ENCODE measurements at places on chromosomes 11 and 22.

- DNase-seq, result no peak
Observed at GRCh38 chr11:128928400-128928799, 14.3 kb downstream of the TP53AIP1 start.

DNA sequence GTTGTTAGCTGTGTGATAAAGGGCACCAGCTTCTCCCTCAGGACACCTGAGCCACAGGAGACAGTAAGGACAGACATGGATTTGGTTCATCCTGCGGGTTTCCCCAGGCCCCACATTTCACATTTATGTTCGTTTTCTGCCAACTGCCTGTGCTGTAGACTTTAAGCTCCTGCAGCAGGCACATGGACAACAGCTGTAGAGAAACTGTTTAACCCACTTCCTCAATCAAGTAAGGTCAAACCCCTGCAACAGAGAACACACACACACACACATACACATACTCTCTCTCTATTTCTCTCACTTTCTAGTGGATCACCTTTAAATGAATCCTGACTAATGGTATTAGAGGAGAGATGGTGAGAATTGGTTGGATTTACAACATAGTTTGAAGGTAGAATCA is 90.7 kb downstream of the C11orf87 start:
- DNase-seq, result no peak

DNA sequence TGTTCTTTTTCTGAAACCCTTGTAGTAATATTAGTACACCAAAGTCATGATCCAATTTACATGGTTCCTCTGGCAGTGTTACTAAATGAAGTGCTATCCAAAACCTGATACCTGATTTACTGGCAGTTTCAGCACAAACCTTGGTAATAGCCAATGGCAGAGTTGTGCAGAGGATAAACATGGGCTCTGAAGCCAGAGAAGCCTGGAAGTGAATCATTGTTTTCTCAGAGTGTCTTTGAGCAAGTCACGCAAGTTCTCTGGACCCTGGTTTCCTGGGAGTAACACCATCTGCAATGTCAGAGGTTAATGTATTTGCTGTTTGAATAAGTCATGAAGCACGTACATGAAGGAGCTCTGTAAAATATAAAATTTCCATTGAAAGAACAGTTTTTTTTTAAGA is 222.3 kb upstream of the NARS2 start:
- DNase-seq, result peak; percentile 27

- DNase-seq, result no peak
Observed at GRCh38 chr11:86724137-86724536, 51.7 kb upstream of the ME3 start.

GRCh38 chr22:38088629-38089473 is 4.9 kb upstream of the SLC16A8 start:
- no peak for DNase-seq

GRCh38 chr22:35852076-35852475 is 134.4 kb downstream of the APOL5 start:
- DNase-seq, result no peak

GRCh38 chr11:124865902-124866851 is 945 bp downstream of the ROBO3 start:
- peak; percentile 59 for DNase-seq

GRCh38 chr22:39318507-39319283 is 728 bp downstream of the RPL3 start:
- DNase-seq, result peak; percentile 42

DNA sequence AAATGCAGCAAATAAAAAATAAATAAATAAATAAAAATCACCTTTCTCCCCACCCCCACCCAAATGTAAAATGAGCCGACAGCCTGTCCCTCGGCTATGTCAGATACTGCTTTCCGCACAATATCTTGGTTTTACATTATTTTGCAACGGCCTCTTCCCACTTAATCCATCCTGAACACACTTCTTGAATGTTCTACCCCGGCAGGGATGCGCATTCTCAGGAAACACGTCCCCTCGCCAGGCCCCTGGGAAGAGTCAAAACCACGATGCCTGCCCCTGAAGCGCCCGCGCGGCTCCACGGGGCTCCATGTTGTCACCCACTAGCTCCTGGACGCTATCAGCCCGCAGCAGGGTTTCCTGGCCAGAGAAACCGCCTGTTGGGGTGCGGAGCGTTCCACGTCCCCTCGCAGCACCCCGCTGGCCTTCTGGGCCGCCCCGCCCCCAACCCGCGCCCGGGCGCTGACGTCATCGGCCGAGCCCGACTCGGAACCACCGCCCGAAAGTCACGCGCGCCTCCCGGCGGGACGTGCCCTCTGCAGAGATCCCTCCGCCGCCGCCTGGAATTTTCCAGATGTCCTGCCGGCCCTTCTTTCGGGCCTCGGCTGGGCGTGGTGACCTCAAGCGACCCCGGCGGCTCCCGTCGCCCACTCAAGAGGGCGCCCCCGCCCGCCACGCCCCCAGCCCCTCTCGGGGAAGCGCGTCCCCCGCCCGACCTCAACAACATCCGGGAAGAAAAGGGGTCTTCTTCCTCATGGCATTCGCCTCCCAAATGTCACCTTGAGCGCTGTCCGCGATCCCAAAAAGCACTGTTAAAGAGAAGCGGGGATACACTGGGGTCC is 585 bp upstream of the NEAT1 start:
- DNase-seq, result peak; percentile 78

DNA sequence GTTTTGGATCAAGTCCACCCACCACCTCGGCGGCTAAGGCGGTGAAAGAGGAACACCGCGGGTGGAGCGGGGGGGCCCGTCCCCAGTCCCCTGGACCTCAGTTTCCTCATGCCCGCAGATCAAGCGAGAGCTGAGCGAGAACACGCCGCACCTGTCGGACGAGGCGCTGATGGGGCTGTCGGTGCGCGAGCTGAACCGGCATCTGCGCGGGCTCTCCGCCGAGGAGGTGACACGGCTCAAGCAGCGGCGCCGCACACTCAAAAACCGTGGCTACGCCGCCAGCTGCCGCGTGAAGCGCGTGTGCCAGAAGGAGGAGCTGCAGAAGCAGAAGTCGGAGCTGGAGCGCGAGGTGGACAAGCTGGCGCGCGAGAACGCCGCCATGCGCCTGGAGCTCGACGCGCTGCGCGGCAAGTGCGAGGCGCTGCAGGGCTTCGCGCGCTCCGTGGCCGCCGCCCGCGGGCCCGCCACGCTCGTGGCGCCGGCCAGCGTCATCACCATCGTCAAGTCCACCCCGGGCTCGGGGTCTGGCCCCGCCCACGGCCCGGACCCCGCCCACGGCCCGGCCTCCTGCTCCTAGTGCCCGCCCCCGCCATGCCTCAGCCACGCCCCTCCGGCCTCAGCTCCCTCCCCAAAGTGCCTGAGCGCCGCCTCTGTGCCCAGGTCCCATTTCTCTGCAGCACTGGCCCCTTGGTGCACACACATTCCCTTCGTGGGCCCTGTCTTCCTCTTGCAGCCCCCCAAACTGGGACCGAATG is 12.7 kb downstream of the MAFF start:
- DNase-seq, result peak; percentile 77

DNA sequence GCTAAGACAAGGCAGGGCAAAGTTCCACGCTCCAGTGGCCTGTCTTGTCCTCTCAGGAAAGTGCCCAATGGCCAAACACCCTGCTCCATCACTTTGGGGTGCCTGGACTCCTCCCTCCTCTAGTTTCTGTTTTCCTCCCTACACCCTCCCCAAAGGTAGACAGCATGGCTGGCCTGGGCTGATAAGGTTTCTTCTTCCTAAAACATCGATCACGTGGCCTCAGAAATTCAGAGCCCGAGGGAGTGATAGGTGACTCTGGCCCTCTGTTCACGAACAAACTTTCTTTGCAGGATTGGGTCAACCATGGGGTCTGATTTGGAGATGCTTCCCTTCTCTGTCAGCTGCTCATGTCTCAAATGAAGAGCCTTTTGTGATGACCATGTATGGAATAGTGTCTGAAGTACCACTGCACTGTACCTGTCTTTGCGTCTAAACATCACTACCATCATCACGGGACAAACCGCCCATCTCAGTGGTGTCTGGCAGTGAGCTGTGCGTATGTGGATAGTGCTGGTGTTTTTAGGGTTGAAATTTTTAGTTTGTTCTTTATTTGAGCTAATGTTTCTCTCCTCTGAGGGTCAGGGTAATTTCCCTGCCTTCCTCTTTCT is 6.1 kb downstream of the MICAL2 start:
- no peak for DNase-seq

GRCh38 chr11:66073669-66074068 is 3.6 kb downstream of the PACS1 start:
- DNase-seq, result no peak

GRCh38 chr11:14449302-14449714 is 50.3 kb downstream of the COPB1 start:
- no peak for DNase-seq

- DNase-seq, result no peak
Observed at GRCh38 chr11:65316227-65317024, 1.8 kb downstream of the CDC42EP2 start.

DNA sequence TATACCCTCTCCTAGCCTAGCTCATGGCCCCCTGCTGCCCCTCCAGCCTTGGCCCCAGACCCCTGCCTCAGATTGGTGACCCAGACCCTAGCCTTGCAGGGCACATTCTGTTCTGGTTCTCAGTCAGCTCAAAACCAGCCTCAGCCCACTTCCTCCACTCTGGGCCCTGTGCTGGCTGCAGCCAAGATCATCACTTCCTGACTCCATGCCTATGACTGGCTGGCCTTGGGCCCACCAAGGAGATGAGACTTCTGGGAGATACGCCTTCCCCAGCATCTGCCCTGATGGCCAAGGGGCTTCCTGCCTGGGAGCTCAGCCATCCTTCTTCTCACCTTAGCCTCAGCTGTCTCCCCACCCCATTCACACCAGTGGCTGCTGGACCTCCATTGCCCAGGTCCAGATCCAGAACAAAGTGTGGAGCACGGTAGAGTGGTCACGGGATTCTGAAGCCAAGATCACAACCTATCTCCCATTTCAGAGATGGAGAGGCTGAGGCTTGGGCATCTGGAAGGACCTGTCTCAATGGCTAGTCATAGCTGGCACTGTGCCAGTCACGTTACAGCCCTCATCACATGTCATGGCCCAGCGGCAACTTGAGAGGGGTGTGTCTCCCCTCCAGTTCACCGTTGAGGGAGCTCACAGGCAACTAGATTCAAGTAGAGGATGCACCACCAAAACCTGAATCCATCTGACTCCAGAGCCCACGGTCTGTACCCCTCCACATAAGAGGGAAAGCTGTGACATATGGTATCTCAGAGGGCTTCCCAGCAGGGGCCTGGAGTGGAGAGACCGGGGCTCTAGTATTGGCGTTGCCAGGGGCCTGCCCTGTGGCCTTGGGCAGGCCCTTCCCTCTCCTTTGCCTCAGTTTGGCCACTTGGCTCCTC is 43.0 kb upstream of the KLHL35 start:
- DNase-seq, result peak; percentile 38

- no peak for DNase-seq
Observed at GRCh38 chr22:36282328-36282831, 29.4 kb downstream of the APOL1 start.

GRCh38 chr22:50264104-50264745 is 2.7 kb upstream of the MAPK12 start:
- DNase-seq, result no peak

DNA sequence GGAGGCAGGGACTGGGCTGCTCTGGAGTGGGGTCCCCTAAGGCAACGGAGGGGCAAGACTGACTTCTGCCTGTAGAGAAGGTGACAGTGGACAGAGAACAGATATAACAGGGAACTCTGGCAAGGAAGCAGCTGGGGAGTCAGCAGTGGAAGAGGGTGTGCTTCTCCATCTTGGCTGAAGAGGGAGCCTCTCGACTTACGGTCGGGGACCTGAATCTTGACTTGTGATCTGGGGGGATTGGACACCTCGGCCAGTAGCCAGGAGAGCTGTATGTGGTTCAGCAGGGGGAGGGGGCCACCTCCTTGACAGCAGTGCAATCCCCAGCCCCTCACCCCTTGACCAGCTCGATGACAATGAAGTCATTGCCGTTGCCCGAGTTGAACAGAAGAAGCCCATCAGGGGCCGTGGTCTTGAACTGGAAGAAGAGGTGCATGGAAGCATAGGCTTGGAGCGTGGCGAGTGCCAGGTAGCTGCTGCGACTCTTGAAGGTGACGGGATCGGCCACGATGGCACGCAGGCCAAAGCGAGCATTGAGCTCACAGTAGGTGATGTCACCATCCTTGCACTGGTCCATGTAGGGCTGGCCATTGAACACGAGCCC is 60.0 kb downstream of the SLC22A12 start:
- peak; percentile 65 for DNase-seq

DNA sequence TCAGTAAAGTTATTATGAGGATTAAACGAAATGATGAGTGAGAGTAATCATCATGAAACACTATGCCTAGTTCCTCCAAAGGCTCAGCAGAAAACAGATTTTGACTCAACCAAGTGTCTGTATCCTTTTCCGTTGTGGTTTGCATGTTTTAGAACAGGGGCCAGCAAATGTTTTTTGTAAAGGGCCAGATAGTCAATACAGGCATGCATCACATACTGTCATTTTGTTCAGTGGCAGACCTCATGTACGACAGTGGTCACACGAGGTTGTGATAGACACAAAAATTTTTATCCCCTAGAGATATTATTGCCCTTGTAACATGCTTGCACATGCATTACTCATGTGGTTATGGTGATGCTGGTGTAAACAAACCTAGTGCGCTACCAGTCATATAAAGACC is 81.9 kb upstream of the SLC25A18 start:
- no peak for DNase-seq

GRCh38 chr22:39184586-39185577 is 32.4 kb upstream of the CBX7 start:
- DNase-seq, result no peak

DNA sequence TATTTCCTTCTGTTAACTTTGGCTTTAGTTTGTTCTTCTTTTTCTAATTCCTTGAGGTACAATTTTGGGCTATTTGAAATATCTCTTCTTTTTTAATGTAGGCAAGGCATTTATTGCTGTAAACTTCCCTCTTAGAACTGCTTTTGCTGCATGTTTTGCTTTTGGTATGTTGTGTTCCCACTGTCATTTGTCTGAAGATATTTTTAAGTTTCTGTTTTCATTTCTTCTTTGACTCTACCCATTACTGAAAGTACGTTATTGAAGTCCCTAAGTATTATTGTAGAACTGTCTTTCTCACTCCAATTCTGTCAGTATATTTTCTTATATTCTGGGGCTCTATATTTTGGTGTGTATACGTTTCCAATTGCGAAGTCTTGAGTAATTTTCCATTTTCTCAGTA is 77.9 kb downstream of the KCNQ1OT1 start:
- DNase-seq, result no peak

GRCh38 chr22:49583886-49584505 is 243.7 kb downstream of the BRD1 start:
- no peak for DNase-seq

GRCh38 chr11:58900479-58901420 is 38.5 kb upstream of the GLYATL1 start:
- DNase-seq, result peak; percentile 68

Data from T47D (cell line).